ENCODE measurements at places on chromosomes 16 and 17. TPM values are rescaled to one million over a fixed set of nuclear protein-coding genes. Genes with fewer than 3 reads are reported as not detected.

Gene SOX8
- 0.12 TPM for total RNA-seq

Gene PRPSAP1
- 38.6 TPM for total RNA-seq

DNA sequence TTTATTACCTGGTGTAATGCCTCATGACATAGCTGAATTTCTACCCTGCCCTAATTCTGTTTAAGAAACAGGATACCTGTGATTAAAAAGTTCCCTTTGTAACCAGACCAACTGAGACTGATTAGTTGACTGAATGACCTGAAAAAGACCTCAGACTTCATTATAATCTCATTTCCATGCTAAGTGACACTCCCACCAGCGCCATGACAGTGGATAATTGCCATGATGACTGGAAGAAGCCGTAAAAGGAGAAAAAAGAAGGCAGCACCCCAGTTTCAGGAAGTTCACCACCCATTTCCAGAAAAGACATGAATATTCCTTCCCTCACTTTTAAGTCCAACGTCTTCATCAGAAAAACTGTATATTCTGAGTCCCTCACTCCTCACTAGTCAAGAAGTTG lies 125.6 kb upstream of the HS3ST4 start:
- no peak overlapping the region for H3K27ac ChIP-seq
- H3K4me1 ChIP-seq = no peaks in the 10 kb centered on the region
- no peaks in the 10 kb centered on the region for H3K36me3 ChIP-seq
- no peak for DNase-seq
- H3K4me3 ChIP-seq = no peak overlapping the region

DNA sequence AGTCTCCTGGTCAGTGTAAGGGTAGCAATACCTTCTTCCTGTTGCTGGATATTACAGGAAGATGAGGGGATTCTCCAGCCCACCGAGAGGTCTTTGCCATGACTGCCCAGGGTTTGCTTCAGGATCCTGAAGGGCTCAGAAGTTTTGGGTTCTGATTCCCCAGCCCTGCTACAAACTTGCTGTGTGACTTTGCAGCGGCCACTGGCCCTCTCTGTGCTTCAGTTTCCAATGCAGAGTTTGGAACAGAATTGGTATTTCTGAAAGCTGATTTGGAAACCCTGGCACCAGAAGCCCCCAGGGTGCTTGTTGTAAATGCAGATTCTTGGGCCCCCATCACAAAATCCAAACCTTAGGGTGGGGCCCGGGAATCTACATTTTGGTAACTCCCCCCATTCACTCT lies 14.7 kb downstream of the KCNG4 start:
- H3K4me3 ChIP-seq = no peak overlapping the region
- 0 out of 2 replicates have a peak, but pooled peaks cover 4% of the 10 kb centered on the region for H3K36me3 ChIP-seq
- peaks cover 10% of the 10 kb centered on the region for H3K27me3 ChIP-seq
- DNase-seq = no peak
- no peak overlapping the region for H3K27ac ChIP-seq
- H3K4me1 ChIP-seq = peaks cover 52% of the 10 kb centered on the region

GRCh38 chr17:42389899-42390298 lies 1.7 kb upstream of the STAT3 start:
- peaks cover 5% of the 10 kb centered on the region for H3K36me3 ChIP-seq
- H3K4me3 ChIP-seq = no peak overlapping the region
- peaks cover 27% of the 10 kb centered on the region for H3K4me1 ChIP-seq
- peak overlapping the region; percentile 95 for H3K27ac ChIP-seq
- DNase-seq = no peak

GRCh38 chr16:78515421-78515820 lies 416.0 kb downstream of the WWOX start:
- no peaks in the 10 kb centered on the region for H3K36me3 ChIP-seq
- H3K4me1 ChIP-seq = no peaks in the 10 kb centered on the region
- no peak for DNase-seq
- no peak overlapping the region for H3K27ac ChIP-seq

Gene NPIPB2
- total RNA-seq = 4.9 TPM

GRCh38 chr16:1426734-1427471 lies 4.0 kb upstream of the PERCC1 start:
- no peak for DNase-seq
- H3K27ac ChIP-seq = no peak overlapping the region
- no peaks in the 10 kb centered on the region for H3K36me3 ChIP-seq
- no peaks in the 10 kb centered on the region for H3K4me1 ChIP-seq
- H3K4me3 ChIP-seq = no peak overlapping the region

DNA sequence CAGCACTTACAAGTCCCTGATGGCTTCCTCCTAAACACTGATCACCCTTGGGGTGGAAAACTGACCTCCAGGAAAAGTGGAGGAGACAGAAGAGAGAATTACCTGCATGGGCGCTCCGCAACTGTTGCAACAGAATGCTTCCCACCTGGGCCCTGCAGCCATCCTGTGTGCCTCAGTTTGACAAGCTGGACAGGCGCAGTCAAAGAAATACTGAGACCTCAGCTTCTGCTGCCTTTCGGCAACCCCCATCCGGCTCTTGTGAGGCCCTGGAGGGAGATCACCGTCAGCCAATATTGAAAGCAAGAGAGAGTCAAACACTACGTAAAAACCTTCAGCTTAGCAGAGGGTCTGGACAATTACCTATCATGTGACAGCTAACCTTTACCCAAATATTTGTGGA lies 24.8 kb downstream of the SERPINF1 start:
- peaks cover 22% of the 10 kb centered on the region for H3K36me3 ChIP-seq
- H3K4me1 ChIP-seq = peaks cover 33% of the 10 kb centered on the region
- no peaks in the 10 kb centered on the region for H3K27me3 ChIP-seq
- DNase-seq = no peak
- H3K4me3 ChIP-seq = no peak overlapping the region
- no peak overlapping the region for H3K27ac ChIP-seq

- H3K4me3 ChIP-seq = no peak overlapping the region
- H3K36me3 ChIP-seq = no peaks in the 10 kb centered on the region
- H3K27me3 ChIP-seq = peaks cover 35% of the 10 kb centered on the region
- no peak for DNase-seq
These were observed 4.7 kb downstream of the SLC47A1 start for GRCh38 chr17:19538095-19539039.

DNA sequence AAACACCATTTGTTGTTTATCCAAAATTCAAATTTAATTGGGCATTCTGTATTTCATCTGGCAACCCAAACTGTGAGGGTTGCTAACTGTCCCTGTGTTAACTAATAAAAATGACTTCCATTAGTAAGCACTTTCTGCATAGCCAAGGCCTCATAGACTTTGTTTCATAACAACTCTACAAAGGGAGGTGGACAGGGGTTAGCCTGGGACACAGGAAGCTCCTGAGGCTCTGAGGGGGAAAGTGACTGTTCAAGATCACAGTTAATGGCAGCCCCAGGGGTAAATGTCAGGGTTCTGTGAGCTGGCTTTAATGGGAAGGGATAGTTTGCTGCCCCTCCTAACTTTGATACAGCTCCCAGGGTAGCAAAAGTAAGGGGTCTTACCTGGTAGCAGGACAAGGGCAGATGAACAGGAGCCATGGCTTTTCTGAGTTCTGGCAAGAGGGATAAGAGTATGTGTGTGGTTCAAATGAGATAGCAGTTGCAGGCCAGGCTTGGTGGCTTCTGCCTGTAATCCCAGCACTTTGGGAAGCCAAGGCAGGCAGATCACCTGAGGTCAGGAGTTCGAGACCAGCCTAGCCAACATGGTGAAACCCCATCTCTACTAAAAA lies 2.2 kb downstream of the HEATR9 start:
- peak; percentile 49 for DNase-seq
- no peaks in the 10 kb centered on the region for H3K27me3 ChIP-seq
- H3K36me3 ChIP-seq = no peaks in the 10 kb centered on the region
- H3K4me3 ChIP-seq = no peak overlapping the region
- H3K27ac ChIP-seq = peak overlapping the region; percentile 87

Gene CISD3
- 37.8 TPM for total RNA-seq

Gene KRTAP17-1
- total RNA-seq = not detected

DNA sequence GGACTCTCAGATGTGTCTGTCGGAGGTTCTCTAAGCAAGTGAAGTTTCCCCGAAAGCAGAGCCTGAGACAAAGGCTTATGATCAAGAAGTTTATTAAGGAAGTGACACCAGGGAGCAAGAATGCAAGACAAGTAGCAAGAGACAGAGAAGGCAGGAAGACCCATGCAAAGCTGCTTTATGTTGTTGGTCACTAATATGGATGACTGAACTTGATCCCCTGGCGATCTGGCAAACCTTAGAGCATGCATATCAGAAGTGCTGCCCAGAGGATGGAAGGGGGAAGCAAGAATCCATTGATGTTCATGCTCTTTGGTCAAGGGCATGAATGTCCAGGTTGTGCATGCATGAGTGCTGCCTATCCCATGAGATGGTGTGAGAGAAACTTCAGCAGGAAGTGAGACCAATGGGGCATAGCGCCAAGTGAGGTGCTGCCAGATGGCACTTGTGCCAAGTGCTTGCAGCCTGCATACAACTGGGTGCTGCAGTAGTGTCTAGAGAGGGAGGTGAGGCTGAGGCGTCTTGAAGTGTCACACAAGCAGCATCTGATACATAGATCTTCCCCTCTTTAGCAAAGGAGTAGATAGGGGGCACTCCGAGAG lies 176.5 kb downstream of the SALL1 start:
- peaks cover 2% of the 10 kb centered on the region for H3K27me3 ChIP-seq
- DNase-seq = no peak
- no peak overlapping the region for H3K27ac ChIP-seq
- no peak overlapping the region for H3K4me3 ChIP-seq
- no peaks in the 10 kb centered on the region for H3K36me3 ChIP-seq
